Skeletal muscle cell (primary cell): ENCODE measurements at places on chromosomes 13 and 19.

DNA sequence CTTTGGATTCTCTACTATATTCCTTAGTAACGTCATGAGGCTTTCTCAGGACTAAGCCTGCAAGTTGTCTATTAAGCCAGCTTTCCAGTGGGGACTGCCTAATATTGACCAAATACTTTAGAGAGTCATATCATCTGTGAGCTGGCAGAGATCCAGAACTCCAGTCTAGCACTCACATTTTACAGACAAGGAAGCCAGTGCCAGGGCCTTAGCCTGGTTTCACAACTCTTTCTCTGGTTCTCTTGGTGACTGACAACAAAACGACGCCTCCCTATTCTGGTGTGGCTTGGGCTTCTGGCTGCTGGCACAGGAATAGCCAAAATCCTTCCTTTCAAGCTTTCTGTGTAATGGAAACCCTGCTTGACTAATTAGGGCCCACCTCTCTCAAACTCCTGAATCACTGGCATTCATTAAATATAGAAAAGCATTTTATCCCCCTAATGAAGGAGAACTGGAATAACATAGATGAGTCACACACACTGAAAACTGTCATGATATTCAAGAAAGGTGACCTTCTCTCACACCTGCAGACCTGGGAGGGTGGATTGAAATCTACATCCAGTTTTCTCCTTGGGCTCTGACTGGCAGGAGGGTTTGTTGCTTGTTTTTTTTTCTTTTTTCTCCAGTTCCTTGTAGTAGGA is 75.2 kb upstream of the UBL3 start:
- peak; percentile 79 for DNase-seq

- DNase-seq = no peak
These were observed 659.3 kb downstream of the DIAPH3 start for GRCh38 chr13:59504407-59504806.

- no peak for DNase-seq
These were observed 13.2 kb downstream of the JAK3 start for GRCh38 chr19:17834350-17835181.

GRCh38 chr13:33348366-33348765 is 62.8 kb upstream of the STARD13 start:
- no peak for DNase-seq

- DNase-seq = no peak
These were observed 12.7 kb downstream of the FOXO1 start for GRCh38 chr13:40653527-40654318.

DNA sequence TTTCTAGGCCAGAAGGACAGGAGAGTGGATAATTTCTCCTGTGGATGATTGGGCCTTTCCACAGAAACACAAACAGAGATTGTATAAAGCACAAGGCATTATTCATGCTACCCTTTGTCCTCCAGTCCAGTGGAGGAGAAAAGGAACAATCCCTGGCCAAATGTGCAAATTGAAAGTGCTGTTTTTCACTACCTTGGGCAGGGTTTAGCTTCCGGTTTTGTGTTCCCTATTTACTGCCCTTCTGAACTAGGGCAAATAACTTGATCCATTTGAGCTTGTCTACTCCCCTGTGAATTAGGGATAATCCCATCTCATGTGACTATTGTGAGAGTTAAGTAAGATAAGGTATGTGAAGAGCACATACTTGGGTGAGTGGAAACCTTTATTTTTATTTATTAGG is 13.3 kb downstream of the PDX1 start:
- no peak for DNase-seq

DNA sequence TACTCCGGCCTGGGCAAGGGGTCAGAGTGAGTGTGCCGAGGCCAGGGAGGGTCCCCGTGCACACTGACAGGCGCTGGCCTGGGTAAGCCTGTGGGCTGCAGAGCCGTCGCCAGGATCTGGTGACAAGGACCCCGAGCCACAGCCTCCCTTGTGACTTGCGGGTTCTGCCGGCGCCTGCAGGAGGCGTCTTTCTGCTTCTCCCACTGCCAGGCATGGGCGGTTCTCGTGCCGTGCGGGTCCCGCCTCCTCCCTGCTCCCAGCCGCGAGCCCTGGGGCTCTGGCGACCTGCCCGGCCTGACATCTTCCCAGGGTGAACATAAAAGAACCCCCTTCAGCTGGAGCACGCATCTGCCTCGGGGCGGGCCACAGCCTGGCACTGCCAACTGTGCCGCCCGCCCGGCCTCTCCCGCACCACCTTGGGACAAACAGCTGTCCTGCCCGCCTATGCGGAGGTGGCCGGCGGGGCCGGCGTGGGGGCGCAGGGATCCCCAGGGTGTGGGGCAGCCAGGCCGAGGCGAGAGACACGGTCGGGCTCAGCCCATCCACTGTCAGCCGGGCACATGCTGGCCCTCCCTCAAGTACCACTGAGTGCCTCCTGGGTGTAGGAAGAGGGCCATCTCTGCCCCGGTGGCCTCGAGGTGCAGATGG is 1.5 kb upstream of the HCN2 start:
- peak; percentile 53 for DNase-seq

- no peak for DNase-seq
These were observed 10.7 kb upstream of the FLT1 start for GRCh38 chr13:28505543-28506135.

DNA sequence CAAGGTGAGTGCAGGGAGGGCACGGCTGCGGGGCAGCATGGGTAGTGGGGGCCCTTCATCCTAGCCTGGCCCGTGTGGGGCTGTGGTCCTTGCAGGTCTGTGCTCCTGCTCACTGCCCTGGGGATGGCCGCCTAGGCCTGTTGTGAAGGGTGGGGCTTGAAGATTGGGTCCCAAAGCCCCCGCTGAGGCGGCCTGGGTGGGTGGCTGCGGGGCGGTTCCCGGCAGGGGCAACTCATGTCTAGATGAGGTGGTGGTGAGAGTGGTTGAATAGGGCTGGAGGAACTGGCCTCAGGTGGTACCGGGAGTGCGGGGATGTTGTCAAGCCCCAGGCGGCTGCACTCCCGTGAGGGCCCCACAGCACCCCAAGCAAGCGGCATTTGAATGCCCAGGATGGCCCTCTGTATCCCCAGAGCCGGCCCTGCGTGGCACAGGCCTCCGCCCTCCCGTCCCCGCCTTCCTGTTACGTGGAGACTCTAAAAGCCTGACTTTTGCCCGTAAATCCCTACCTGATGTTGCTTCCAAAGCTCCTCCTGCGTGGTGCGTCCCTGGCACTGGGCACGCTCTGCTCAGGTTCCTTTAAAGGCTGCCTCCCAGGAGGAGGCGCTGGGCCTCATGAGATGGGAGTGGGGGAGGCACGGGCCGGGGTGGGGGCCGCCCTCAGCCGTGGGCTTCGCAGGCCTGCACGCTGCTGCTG is 15.0 kb downstream of the SPPL2B start:
- no peak for DNase-seq

GRCh38 chr19:19628501-19629134 is 598 bp upstream of the LPAR2 start:
- peak; percentile 43 for DNase-seq

DNA sequence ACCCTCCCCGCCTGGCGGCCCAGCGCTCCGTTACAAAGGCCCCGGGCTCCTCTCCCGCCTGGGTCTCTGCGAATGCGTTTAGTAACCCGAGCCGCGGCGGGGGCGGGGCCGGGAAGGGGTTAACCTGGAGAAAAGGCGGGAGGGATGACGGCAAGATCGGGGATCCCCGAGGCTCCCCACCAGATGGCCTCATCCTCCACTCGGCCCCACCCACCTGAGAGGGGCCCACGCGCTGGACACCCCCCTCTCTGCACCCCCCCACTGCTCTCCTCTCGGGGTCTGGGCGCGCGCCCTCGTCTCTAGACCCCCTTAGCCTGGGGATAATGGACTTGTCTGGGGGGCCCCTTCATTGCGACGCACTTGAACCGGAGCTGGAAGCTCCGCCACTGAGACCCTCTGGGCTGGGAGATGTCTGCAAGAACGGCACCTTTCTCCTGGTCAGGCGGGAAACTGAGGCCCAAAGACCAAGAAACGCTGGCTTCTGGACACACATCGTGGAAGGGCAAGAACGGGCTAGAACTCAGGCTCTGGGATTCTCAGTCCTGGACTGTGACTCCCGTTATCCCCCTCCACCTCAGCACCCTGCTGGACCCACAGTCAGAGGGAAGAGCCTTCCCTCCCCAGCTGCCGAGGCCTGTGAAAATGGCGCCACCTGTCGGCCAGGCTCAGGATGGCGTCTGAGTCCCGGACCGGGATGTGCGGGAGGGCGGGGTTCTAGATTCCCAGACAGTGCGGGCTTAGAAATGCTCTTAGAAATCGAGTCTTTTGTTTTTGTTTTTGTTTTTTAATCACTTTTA is 2.9 kb upstream of the LTBP4 start:
- no peak for DNase-seq

GRCh38 chr19:30202060-30202600 is 170.1 kb upstream of the ZNF536 start:
- no peak for DNase-seq

- no peak for DNase-seq
These were observed 2.8 kb downstream of the FAM124A start for GRCh38 chr13:51225029-51225428.

DNA sequence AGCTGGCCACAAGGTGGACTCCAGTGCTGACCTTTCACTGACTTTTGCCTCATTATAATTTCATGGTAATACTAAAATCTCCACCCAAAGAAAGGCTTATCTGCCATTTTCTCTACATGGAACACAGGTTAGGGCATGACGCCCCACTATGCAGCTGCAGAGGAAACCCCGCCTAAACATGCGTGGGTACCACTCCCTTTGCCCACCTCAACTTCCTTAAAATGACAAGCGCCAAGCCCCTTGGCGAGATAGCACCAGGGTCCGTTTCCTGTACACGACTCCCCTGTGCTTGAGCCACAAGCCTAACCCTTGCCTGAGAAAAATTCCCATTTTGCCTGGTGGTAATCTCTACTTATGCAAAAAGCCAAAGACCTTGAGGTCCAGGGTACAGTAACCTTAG is 36.0 kb upstream of the PABPC3 start:
- DNase-seq = no peak

- no peak for DNase-seq
These were observed 44.2 kb upstream of the SHISA2 start for GRCh38 chr13:26095846-26096610.

GRCh38 chr13:51620165-51620983 is 36.1 kb downstream of the WDFY2 start:
- no peak for DNase-seq

- no peak for DNase-seq
These were observed 98.4 kb downstream of the ENOX1 start for GRCh38 chr13:43688227-43688907.

DNA sequence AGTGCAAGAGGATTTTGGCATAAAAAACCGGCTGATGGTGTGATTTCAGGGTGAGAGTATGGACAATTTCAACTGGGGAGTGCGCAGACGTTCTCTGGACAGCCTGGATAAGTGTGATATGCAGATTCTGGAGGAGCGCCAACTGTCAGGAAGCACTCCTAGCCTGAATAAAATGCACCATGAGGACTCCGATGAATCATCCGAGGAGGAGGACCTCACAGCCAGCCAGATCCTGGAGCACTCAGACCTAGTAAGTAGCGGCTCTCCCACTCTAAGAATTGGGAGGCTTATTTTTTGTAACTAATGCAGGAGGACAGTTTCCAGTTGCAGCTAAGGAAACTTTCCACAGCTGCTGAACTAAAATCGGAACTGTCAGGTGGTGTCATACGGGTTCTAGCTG is 53.6 kb downstream of the ZAR1L start:
- DNase-seq = peak; percentile 79

DNA sequence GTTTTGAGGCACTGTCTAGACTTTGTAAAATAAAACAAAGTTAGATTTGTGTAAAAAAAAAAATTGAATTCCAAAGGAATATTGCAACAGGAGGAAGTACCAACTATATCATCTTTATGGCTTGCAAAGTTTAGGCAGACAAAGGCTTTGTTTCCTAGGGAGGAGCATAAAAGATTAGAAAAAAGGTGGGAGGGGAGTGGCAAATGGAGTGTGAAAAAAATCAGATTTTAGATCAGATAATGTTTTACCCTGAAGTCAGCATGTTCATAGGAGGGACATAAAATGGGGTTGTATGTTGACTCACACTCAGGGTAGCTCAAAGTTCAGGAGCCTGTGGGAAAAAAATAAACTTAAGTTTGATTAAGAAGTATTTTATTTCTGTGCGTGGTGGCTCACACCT is 3.7 kb downstream of the ZNF85 start:
- no peak for DNase-seq

DNA sequence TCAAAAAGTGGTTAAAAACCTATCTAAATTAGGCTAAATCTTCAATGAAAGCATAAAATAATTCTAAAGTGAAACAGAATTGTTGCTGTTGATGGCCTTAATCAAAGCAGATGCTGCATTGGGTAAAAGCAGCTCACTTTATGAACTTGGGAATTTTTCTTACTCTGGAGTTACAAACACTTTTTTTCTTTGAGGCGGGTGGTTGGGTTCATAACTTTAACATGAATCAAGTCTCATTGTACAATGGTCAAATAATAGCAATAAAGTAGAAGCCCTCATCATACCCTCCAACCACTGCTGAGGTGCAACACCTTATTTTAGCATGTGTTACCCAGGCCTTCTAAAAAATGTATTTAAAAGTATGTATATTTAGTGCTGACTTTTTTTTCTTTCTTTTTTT is 29.1 kb downstream of the NUP58 start:
- DNase-seq = no peak

DNA sequence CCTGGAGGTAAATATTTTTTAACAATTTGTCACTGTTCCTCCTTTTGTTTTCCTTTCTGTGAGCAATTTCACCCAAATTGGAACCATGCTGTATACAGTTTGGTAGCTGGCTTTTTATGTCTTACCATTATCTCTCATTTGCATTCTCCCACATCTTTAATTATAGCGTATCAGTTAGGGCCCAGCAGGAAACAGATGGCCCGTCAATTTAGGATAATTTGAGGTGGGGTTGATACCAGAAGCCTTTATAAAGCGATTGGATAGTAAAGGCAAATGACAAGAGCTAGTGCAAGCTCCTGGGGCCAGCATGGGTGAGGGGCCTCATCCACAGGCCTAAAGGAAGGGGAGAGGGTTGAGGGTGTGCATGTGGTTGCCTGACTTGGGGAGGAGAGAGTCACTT is 3.8 kb upstream of the IFNL4 start:
- DNase-seq = no peak

DNA sequence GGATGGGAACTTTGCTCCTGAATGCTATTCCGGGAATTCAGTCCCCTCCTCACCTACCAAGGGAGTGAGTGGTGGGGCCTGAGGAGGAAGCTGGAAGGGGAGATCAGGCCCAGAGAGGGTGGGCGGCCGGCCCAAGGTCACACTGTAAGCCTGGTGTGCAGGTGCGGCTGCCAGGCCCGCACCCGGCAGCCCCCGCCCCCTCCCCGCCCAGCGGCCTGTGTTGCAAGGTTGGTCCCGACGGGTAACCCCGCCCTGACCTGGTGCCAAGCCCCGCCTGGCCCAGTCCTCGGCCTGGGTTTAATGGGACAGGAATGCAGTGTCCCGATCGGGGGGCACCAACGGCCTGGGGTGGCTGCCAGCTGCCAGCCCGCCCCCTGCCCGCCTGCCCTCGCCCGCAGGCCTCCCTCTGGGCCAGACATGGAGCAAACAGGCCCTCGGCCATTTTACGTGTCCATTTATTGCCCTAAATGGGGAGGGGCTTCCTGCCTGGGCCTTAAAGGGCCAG is 5.5 kb downstream of the ZBTB7A start:
- no peak for DNase-seq

DNA sequence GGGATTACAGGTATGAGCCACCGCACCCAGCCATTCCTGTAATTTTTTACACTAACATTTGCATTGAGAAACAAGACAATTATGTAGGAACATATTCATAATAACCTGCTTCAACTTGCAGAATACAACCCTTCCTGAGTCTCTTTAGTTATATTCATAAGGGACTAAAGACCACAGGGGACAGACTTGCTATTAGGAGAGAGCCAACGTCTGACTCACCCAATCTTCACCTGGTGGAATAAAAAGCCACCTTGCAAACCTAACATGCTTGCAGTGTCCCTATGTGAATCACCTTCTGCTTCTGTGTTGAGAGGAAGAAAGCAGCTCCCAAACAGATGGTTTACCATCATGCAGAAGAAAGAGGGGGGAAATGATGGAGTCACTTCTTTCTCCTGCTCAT is 456.1 kb downstream of the PCDH9 start:
- no peak for DNase-seq
